ENCODE measurements at places on chromosomes 2 and 18. TPM values are rescaled to one million over a fixed set of nuclear protein-coding genes. Genes with fewer than 3 reads are reported as not detected.

GRCh38 chr18:78822171-78822948 lies 157.3 kb upstream of the SALL3 start:
- H3K36me3 ChIP-seq = no peaks in the 10 kb centered on the region
- H3K4me1 ChIP-seq = no peaks in the 10 kb centered on the region
- no peak overlapping the region for H3K27ac ChIP-seq
- no peak overlapping the region for H3K4me3 ChIP-seq
- H3K27me3 ChIP-seq = no peaks in the 10 kb centered on the region

GRCh38 chr18:61034580-61034979 lies 298.6 kb upstream of the CDH20 start:
- no peaks in the 10 kb centered on the region for H3K27me3 ChIP-seq
- H3K36me3 ChIP-seq = no peaks in the 10 kb centered on the region
- H3K4me3 ChIP-seq = no peak overlapping the region
- H3K27ac ChIP-seq = no peak overlapping the region
- no peaks in the 10 kb centered on the region for H3K4me1 ChIP-seq
- no peak for DNase-seq

DNA sequence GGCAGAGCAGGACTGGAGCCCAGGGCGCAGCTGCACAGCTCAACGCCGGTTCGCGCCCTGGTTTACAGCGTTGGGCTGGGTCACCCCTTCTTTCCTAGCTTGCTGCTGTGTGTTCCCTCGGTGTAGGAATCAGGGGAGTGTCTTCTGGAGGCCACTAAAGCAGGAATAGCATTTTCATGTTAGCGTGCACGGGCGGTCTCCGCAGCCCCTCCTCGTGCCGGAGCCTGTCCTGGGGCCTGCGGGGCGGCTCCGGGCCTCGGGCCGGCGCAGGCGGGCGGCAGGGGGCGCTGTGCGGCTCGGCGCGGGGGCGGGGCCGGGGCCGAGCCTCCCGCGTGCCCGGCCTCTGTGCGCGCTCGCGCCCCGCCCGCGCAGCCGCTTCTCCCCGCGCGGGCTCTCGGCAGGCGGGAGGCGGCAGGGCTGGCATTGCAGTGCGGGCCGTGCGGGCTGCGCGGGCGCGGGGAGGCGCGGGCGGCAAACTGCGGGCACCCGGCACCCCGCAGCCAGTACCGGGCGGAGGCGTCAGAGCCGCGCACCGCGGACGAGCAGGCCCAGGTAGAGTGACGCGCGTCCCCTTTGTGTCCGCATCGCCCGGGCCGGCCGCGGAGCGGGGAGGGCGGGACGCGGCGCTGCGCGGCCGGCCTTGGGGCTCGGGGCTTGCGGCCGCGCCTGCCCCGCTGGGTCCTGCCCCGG lies at the start of gene RNF144A:
Gene RNF144A, plus strand, starts transcription at position 342 of the 690 bp plus-strand sequence. CDS start 79,515 bp downstream, outside the sequence.
- no peak for DNase-seq
- H3K4me1 ChIP-seq = peaks cover 3% of the 10 kb centered on the region
- no peaks in the 10 kb centered on the region for H3K36me3 ChIP-seq
- no peak within 1 kb of the TSS for H3K27ac ChIP-seq

DNA sequence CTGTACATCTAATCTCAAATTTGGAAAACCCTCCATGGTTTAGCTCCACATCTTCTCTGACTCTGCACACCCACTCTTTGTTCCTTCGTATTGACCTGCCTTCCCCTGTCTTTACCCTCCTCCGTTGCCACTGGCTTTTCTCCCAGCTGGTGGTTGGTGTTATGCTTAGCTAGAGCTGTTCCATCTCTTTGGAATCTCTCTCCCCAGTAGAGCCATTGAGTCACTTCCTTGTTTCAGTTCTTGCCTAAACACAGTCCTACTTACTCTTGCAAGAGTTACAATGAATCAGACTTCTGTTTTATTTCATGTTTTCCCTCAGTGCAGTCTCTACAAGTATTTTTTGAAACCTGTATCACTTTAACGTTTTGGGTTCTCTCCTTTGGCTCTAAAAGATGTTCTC lies 263.9 kb downstream of the LTBP1 start:
- no peaks in the 10 kb centered on the region for H3K36me3 ChIP-seq
- DNase-seq = peak; percentile 54
- peaks cover 30% of the 10 kb centered on the region for H3K4me1 ChIP-seq
- H3K27ac ChIP-seq = peak overlapping the region; percentile 15
- no peaks in the 10 kb centered on the region for H3K27me3 ChIP-seq

DNA sequence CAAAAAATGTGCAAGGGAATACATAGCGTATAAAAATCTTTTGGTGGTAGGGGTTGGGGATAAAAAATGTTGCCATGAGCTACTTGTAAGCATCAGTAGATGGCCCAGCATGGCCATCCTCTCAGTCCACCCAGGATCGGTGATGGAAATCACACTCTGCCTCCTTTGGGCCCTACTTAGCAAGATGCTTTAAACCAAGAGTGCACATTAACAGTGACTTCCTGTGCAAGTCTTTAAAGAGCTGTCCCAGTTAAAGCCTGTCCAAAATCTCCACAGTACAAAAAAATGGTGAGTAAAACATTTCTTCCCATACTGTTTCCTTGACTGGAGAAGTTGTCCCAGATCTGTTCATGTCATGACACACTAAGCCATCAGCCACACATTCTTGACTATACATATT lies 18.0 kb downstream of the ANKRD44 start:
- H3K27ac ChIP-seq = no peak overlapping the region
- H3K4me1 ChIP-seq = no peaks in the 10 kb centered on the region
- no peak for DNase-seq
- H3K4me3 ChIP-seq = no peak overlapping the region
- no peaks in the 10 kb centered on the region for H3K36me3 ChIP-seq

- H3K27me3 ChIP-seq = no peaks in the 10 kb centered on the region
- peaks cover 4% of the 10 kb centered on the region for H3K4me1 ChIP-seq
- no peak for DNase-seq
- no peak overlapping the region for H3K4me3 ChIP-seq
- no peak overlapping the region for H3K27ac ChIP-seq
Measured at GRCh38 chr2:157933160-157933920, 57.2 kb upstream of the ACVR1 start.

DNA sequence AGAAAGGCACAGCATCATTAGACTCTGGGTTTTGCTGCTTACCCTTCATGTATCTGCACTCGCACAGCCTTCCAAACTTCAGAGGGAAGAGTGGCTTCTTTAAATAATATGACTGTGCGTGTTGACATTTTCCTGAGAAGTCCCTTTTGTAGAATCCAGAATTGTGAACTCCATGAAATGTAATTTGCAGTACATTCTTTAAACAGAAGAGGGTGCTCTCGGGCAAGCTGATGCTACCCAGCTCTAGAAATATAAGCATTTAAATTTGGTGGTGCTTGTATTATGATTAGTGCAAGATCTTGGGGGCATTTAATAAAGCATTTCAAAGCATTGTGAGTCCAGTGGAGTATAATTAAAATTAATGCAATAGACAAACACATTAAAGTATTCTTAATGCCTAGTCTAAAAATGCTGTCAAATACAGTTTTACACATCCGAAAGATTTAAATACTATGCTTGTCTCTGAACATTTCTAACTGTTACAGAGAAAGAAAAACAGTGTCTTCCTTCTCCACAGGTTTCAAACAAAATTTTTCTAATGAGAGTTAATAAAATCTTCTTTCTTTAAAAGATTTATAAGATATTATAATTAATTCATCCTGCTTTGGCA lies 17.3 kb upstream of the GTF2A1L start:
- H3K4me1 ChIP-seq = no peaks in the 10 kb centered on the region
- H3K27me3 ChIP-seq = no peaks in the 10 kb centered on the region
- H3K4me3 ChIP-seq = no peak overlapping the region
- H3K36me3 ChIP-seq = no peaks in the 10 kb centered on the region
- H3K27ac ChIP-seq = no peak overlapping the region

GRCh38 chr2:168138374-168138773 lies 109.0 kb downstream of the STK39 start:
- no peak overlapping the region for H3K27ac ChIP-seq
- H3K4me3 ChIP-seq = no peak overlapping the region
- H3K36me3 ChIP-seq = no peaks in the 10 kb centered on the region
- no peaks in the 10 kb centered on the region for H3K27me3 ChIP-seq

DNA sequence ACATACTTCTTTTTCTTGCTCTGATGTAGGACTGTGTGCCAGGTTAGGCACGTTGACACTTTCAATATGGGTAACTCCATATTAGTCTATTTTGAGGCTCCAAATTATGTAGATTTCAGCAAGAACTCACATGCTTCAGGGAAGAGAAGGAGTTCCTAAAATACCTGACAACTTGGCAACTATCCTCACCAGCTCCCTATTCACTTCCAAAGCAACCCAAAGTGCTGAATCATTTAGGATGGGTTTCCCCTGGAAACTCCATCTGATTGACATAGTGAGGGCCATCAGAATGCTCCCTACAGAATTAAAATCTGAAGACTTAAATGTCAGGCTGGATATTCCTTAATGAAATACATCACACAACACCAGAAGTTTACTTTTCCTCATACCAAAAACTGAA lies 32.5 kb upstream of the NFU1 start:
- H3K36me3 ChIP-seq = peaks cover 9% of the 10 kb centered on the region
- no peak overlapping the region for H3K4me3 ChIP-seq
- no peak for DNase-seq
- peak overlapping the region; percentile 59 for H3K27ac ChIP-seq
- H3K4me1 ChIP-seq = peaks cover 22% of the 10 kb centered on the region

The TSPYL6 gene
- polyA plus RNA-seq = not detected

The ANKRD29 gene
- polyA plus RNA-seq = 8.5 TPM

The ERFE gene
- polyA plus RNA-seq = 0.27 TPM

The AKAIN1 gene
- polyA plus RNA-seq = not detected

All from keratinocyte (primary cell).